ENCODE measurements at places on chromosomes 12 and 14. TPM values are rescaled to one million over a fixed set of nuclear protein-coding genes. Genes with fewer than 3 reads are reported as not detected.

Gene ASCL1
- not detected for total RNA-seq

GRCh38 chr14:77306851-77307496 is 13.7 kb downstream of the POMT2 start:
- H3K27ac ChIP-seq: peak overlapping the region; percentile 91
- no peak overlapping the region for H3K4me3 ChIP-seq
- peaks cover 11% of the 10 kb centered on the region for H3K36me3 ChIP-seq
- no peaks in the 10 kb centered on the region for H3K27me3 ChIP-seq
- peaks cover 18% of the 10 kb centered on the region for H3K4me1 ChIP-seq

DNA sequence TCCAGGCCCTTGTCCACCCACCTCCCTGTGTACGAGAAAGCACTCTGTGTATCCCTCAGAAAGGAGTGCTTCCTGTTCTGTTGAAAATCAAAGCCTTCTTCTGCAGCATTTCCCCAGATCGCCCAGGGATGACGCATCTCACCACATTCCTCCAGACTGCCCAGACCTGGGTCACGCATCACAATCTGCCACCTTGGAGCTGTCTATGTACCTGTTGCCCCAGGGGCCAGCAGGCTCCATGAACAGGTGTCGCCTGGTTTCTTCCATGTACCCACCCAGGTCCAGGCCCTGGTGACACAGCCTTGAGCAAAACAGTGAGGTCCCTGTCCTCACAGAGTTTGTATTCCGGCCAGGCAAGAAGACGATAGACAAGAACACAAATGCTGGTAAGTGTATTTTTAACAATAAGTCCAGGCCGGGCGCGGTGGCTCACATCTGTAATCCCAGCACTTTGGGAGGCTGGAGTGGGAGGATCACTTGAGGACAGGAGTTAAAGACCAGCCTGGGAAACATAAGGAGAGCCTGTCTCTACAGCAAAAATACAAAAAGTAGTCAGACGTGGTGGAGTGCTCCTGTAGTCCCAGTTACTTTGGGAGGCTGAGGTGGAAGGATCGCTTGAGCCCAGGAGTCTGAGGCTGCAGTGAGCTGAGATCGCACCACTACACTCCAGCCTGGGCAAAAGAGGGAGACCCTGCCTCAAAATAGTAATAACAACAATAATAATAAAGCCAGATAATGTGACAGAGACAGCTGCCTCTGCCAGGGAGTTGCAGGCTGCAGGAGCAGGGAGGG is 6.8 kb upstream of the PPP1R13B start:
- peaks cover 34% of the 10 kb centered on the region for H3K4me1 ChIP-seq
- no peaks in the 10 kb centered on the region for H3K27me3 ChIP-seq

GRCh38 chr12:100566887-100567637 is 6.4 kb upstream of the GAS2L3 start:
- peaks cover 60% of the 10 kb centered on the region for H3K27me3 ChIP-seq
- no peaks in the 10 kb centered on the region for H3K4me1 ChIP-seq
- no peaks in the 10 kb centered on the region for H3K36me3 ChIP-seq
- H3K27ac ChIP-seq: no peak overlapping the region

- peaks cover 8% of the 10 kb centered on the region for H3K4me1 ChIP-seq
- no peak overlapping the region for H3K27ac ChIP-seq
- H3K4me3 ChIP-seq: no peak overlapping the region
- DNase-seq: no peak
Observed at GRCh38 chr12:124868252-124869058, 4.8 kb upstream of the SCARB1 start.

GRCh38 chr14:71384007-71384845 is 477.0 kb downstream of the PCNX1 start:
- H3K4me1 ChIP-seq: peaks cover 42% of the 10 kb centered on the region
- peaks cover 4% of the 10 kb centered on the region for H3K36me3 ChIP-seq
- no peak for DNase-seq
- H3K4me3 ChIP-seq: no peak overlapping the region
- no peaks in the 10 kb centered on the region for H3K27me3 ChIP-seq
- H3K27ac ChIP-seq: peak overlapping the region; percentile 71

DNA sequence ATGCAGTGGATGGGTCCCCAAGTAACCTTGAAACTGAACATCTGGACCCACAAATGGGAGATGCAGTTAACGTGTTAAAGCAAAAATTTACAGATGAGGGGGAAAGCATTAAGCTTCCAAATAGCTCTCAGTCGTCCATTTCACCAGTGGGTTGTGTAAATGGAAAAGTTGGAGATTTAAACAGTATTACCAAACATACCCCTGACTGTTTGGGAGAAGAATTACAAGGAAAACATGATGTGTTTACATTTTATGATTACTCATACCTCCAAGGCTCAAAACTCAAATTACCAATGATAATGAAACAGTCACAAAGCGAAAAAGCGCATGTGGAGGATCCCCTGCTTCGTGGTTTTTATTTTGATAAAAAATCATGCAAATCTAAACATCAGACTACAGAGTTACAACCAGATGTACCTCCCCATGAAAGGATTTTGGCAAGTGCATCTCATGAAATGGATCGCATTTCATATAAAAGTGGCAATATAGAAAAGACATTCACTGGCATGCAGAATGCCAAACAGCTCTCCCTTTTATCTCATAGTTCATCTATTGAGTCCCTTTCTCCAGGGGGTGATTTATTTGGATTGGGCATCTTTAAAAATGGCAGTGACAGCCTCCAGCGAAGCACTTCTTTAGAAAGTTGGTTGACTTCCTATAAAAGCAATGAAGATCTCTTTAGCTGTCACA is 116.6 kb upstream of the NPAS3 start:
- peaks cover 1% of the 10 kb centered on the region for H3K27me3 ChIP-seq
- no peak overlapping the region for H3K27ac ChIP-seq
- H3K4me3 ChIP-seq: no peak overlapping the region
- DNase-seq: no peak

DNA sequence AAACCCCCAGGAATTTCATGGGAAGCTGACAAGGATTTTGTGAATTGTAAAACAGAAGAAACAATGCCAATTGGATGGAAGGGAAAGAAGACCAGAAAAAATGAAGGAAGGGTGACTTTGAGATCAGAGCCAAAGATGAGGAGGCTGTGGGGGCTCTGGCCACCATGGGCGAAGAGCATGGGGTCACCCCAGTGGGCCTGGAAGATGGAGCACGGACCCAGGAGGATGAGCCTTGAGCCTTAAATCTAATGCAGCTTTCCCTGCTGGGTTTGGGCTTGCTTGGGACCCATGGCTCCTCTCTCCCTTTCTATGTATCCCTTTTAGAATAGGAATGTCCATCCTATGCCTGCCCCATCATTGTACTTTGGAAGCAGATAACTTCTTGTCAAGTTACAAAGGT is 322.2 kb downstream of the TMEM121 start:
- no peak overlapping the region for H3K4me3 ChIP-seq
- no peaks in the 10 kb centered on the region for H3K4me1 ChIP-seq
- no peak for DNase-seq
- H3K27ac ChIP-seq: no peak overlapping the region
- H3K36me3 ChIP-seq: peaks cover 11% of the 10 kb centered on the region

All from mesothelial cell of epicardium (in vitro differentiated cells).